ENCODE measurements at places on chromosomes 1 and 21.

DNA sequence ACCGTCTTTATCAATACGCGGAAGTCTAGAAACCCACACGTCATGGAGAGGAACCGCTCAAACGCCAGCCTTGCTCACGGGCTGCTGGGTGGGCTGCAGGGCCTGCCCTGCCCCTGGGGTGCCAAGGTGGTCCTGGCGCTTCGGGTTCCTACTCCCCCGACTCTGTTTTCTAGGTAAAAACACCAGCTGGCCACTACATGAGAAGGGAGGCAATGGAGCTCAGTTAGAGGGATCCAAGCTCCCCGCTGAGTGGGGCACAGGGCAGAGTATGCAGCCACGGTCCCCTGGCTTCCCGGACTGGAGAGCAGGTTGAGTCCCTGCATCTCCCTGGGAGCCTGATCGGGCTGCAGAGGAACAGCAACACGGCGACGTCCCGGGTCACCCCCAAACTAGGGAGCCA lies 41.2 kb upstream of the RIPK4 start:
- DNase-seq = no peak

GRCh38 chr1:241142493-241142892 lies 214.5 kb downstream of the RGS7 start:
- DNase-seq = no peak

DNA sequence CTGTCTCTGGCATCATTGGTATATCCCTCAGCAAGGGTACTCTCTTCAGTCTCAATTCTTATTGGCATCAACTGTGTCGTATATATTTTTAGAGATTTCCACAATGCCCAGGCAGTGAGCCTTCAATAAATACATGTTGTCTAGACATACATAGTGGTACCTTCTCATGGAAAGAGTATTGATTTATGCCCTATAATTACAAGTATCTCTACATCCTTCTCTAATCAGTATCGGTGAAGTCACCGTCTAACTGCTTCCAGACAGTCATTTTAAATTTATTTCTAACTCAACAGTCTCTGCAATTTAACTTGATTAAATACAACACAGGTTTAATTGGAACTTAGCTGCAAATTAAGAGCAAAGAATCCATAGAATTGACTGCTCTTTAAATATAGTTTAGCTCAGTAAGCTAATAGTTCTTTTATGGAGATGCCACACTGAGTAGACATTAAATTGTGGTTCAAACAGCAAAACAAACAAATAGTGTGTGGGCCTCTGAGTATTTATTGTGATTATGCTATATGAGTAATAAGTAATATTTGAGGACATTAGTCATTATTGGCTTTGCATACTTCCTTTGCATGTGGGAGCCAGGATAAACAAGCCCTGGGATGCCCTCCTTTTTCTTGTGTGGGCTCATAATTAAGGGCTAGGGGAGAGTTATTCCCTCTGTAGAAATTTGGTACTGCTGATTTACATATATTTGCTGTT lies 126.9 kb upstream of the DUSP10 start:
- DNase-seq = no peak

GRCh38 chr1:242602001-242602400 lies 77.5 kb upstream of the PLD5 start:
- no peak for DNase-seq

GRCh38 chr1:15730423-15730822 lies 5.6 kb upstream of the SLC25A34 start:
- no peak for DNase-seq

GRCh38 chr1:155379631-155380090 lies 59.0 kb downstream of the RUSC1 start:
- no peak for DNase-seq

GRCh38 chr1:185154912-185155513 lies 1.7 kb downstream of the TRMT1L start:
- peak; percentile 3 for DNase-seq
